Stimulated activated CD8-positive, alpha-beta memory T cell treated with anti-CD3 and anti-CD28 coated beads, Interleukin-4, amount 100 ng/mL, for 4 hours (primary cell): ENCODE measurements at places on chromosomes 3 and 15.
A peak's percentile ranks its signal among the peaks of the same experiment; 100 is the strongest.

DNA sequence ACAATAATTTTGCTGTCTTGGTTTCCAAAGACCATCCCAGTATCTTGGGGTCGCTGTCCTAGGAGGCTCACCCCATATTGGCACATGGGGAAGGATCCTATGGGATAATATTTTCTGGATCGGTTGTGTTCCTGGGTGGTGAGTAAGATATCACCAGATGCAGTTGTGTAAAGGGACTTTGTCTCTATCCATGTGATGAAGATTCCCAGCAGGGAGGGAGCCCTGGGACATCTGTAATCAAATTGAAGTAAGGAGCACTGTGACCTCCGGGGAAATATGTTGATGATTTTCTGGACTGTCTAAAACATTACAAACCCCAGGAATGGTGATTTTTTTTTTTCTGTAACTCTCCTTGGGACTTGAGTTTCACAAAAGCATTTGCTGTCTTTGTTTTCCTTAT is 36.2 kb upstream of the LRTM1 start:
- DNase-seq: no peak

DNA sequence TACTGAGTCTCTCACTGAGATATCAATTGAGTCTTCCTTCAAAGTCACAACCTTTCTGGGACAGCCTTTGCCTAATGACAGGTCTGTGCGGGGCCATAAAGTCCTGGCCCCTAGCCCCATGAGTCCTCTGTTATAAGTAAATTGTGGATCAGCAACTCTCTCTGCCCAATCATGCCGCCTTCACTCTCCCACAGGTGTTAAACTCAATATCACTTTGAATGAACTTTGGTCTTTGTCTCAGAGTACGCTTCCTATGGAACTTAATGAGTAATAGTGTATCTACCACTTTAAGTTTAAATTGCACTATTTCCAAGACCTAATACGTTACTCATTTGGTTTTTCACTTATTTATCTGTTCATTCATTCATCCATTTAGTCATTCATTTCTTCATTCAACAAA is 826.4 kb downstream of the TUSC7 start:
- no peak for DNase-seq

DNA sequence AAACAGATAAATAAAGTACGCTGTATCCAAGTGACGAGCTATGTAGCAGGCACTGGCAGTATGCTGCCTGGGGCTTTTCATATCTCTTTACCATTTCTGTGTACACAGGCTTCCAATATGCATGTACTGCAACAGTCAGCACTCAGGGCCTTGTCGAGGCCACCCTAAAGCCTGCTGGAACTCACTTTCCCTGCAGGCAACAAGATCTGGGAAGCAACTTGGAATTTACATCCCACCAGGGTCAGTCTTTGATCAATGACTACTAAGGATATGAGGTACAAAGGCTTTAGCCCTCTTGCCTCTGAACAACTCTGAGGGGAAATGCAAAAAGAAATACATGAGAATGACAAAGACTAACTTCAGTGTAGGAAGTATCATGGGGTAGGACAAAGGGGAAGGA is 101.8 kb upstream of the ARL6 start:
- DNase-seq: no peak

DNA sequence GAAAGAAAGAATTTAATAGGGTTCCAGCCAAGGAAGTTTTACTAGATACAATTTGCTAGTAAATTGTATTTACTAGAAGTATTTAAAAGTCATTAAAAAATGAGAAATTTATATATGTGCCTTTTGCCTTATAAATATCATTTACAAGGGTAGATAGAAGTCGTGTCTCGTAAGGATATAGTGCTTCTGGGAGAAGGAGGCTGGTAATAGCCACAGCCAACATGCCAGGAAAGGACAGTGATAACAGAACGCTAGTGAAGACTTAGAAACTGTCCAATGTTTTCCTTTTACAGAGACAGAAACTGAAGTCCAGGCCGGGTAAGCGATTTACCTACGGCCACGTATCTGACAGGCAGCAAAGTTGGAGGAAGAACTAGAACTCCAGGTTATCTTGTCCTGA is 113.5 kb upstream of the LRRN1 start:
- DNase-seq: no peak

- DNase-seq: no peak
Measured at GRCh38 chr15:100863075-100863795, 16.4 kb upstream of the ALDH1A3 start.

DNA sequence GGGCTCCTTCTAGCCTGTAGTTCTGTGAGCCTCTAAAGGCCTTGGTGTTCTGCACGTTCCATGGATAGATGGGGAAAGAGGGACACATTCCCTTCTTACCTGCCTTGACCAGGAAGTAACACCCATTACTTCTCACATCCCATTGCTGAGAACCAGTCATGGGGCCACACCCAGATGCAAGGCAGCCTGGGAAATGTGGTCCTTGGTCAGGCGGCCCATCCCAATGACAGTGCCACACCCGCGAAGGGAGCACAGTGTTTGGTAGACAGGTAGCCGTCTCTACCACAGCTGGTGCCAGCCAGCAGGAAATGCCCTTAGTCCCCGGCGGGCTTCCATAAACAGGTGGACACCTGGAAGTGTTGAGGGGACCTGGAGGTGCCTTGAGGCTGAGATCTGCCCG is 23.2 kb upstream of the LCTL start:
- no peak for DNase-seq

DNA sequence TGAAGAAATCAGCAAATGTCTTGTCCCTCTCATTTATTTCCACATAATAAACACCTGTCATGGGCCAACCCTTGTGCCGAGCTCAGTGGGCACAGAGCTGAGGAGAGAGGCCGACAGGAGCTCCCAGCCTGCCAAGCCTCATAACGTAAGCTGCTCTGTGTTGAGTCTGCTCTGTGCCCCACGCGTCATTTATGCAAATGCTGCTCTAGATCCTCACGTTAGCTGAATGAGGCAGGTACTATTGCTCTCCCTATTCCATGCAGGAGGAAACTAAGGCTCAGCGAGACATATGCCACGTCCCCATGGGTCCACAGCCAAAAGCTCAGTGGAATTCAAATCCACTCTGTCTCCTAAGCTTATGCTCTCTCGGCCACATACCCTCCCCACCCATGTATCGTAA is 41.5 kb downstream of the EFCAB12 start:
- no peak for DNase-seq

- no peak for DNase-seq
Measured at GRCh38 chr15:65059931-65060596, 7.7 kb downstream of the RASL12 start.

DNA sequence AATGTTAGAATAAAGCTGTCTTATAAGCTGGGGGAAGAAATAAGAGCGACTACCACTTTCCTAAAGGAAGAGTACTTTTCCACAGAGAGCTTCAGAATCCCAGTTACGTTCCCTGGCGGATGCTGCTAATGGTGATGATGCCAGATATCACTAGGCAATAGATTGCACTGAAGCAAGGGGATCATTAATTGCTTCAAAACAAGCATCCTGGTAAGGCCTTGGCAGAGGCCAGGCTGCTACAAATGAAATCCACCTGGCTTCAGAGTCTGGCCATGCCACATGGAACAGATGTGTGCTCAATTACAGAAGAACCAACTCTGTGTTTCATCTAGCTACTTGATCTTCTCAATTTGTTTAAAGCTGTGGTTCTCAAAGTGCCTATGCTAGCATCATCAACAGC is 129.2 kb upstream of the IL12A start:
- DNase-seq: no peak

DNA sequence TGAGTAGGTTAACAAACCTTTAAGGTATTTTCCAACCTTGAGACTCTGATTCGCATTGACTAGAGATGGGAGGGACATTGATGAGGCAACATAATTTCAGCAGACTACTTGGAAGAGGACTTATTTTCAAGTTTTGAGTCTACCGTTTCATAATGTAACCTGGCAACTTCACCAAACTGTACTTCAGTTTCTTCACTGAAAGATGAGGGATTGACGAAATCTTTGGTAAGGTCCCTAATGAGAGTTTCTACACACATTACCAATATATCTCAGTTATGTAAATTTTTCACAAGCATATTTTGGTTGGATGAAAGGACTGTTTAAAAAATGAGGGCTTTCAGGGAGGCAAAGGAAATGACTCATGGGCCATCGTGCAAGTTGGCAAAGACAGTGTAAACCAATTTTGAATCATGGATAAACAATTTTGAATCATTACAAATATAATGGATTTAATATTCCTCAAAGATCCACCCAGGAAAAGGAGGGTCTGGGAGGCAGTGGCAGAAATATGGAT is 28.7 kb upstream of the SEMA6D start:
- DNase-seq: no peak

DNA sequence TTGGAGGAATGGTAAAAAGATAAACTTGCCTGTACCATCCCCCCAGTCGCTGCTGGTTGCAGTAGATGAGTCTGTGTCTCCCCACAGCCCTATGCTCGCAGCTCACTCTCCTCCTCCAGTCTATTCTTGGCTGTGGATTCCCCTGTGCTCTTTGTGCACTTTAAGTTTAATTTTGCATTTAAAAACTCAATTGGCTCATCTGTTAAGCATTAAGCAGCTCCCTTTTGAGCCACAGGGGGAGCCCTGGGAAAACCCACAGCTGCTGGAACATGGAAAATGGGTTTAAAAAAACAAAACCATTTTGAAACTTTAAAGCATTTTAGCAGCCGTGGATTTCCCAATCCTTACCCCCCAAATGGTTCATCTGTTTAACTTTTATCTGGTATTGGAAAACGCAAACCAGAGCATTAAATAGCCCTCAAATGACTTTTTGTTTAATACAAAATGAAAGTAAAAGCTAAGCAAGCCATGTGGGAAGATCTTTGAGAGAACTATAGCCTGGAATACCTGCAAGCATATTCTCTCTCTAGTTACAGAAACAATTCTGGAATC is 536.9 kb downstream of the ZIC1 start:
- DNase-seq: no peak

GRCh38 chr3:116267116-116267515 is 178.2 kb downstream of the LSAMP start:
- DNase-seq: no peak

DNA sequence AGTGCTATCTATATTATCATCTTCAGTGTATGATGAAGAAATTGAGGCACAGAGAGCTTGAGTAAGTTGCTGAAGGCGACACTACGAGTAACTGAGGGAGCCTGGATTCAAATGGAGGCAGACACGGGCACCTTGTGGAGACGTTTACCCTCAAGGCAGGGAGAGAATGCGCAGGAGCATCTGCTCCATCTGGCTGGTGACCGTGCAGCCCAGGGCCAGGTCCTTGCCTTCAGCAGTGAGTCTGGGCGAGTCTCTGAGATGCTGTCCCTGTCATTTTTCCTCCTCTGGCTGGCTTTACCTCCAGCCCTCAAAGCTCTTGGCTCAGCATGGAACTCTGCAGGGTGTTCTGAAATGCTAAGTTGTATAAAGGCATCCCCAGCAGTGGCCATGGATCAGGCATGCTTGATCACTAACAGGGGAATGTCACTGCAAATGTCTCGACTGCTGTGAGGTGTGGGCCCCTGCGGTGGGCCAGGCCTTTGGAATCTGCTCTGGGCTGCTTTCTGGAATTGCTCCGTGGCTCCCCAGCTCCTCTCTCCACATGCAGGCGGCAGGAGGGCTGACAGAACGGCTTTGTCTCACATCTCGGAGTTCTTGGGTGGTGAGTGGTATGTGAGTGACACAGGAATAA is 19.7 kb downstream of the SPSB4 start:
- no peak for DNase-seq

GRCh38 chr3:46087871-46088270 is 60.6 kb upstream of the XCR1 start:
- no peak for DNase-seq

DNA sequence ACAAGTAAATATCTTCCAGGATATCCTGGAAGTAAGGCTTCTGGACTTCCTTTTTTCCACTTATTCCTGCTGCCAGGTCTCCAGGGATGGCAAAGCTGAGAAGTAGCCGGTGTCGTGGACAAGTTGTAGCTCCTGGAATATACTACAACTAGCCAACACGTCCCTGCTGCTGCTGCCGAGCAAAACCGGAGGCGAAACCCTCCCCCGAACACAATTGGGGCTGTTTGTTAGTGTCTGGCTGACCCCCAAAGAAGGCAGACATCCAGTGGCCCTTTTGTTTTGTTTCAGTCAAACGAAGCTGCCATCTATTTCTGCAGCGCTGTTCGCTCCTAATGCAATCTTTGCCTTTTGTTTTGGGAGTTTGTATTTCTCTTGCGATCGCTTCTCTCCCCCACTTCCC is 45.3 kb upstream of the EIF5A2 start:
- no peak for DNase-seq

DNA sequence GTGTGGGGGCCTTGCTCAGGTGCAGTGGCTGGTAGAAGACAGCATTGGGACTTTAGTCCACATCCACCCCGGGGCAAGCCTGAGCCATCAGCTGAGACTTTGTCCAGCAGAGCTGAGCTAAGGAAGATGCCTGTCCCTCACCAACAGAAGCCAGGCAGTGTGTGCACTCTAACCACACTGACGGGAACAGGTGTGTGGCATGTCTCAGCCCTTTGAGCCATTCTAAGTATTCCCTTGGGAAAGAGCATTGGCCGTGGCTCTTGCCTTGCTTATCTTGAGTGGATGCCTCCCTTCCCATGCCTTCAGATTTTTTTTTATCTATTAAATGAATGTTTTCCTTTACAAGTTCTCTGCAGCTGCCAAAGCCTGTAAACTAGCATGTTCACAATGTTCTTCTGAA is 3.5 kb downstream of the GABRA5 start:
- no peak for DNase-seq

- DNase-seq: no peak
Measured at GRCh38 chr3:149199474-149199873, 22.2 kb downstream of the CP start.

DNA sequence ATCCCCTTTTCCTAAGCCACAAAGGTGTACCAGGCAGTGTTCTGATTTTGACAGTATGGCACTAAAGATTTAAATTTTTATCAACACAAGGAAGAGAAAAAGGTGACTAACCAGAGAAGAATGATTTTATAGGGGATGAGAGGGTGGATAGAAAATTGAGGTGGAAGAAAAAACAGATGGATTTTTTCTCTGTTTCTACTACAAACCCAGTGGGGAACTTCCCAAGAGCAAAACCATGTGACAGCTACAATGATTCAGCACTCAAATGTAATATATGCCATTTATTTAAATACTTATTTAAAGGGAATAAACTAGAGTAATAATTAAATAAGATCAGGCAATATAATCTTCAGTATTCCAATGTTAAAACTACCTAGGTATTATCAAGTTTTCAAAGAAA is 11.1 kb downstream of the DCUN1D1 start:
- no peak for DNase-seq

GRCh38 chr15:100918034-100918689 is 995 bp upstream of the LRRK1 start:
- peak; percentile 24 for DNase-seq

DNA sequence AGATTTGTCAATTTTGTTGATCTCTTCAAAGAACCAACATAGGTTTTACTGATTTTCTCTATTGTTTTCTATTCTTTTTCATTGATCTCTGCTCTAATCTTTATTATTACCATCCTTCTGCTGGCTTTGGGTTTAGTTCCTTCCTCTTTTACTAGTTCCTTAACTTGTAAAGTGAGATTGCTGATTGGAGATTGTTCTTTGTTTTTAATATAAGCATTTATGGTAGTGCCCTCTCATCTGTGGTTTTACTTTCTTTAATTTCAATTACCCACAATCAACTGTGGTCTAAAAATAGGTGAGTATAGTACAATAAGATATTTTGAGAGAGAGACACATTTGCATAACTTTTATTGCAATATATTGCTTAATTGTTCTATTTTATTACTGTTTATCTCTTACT is 13.2 kb upstream of the CLRN1 start:
- DNase-seq: no peak

- no peak for DNase-seq
Measured at GRCh38 chr3:129412542-129413198, 15.8 kb downstream of the EFCAB12 start.
